Colonic mucosa (tissue), 4 donors: ENCODE measurements at places on chromosomes 1 and 21. TPM values are rescaled to one million over a fixed set of nuclear protein-coding genes. Genes with fewer than 3 reads are reported as not detected.

GRCh38 chr1:30371888-30372791, 351.2 kb downstream of the MATN1 start:
- no peak overlapping the region for H3K27ac ChIP-seq
- H3K4me1 ChIP-seq = no peaks in the 10 kb centered on the region
- no peaks in the 10 kb centered on the region for H3K36me3 ChIP-seq
- no peak overlapping the region for H3K4me3 ChIP-seq
- no peaks in the 10 kb centered on the region for H3K27me3 ChIP-seq
- DNase-seq = no peak

Gene GPBP1L1
- 157 TPM for total RNA-seq

Gene TSSK3
- total RNA-seq = 0.61 TPM

Gene SPRR2F
- not detected for total RNA-seq

DNA sequence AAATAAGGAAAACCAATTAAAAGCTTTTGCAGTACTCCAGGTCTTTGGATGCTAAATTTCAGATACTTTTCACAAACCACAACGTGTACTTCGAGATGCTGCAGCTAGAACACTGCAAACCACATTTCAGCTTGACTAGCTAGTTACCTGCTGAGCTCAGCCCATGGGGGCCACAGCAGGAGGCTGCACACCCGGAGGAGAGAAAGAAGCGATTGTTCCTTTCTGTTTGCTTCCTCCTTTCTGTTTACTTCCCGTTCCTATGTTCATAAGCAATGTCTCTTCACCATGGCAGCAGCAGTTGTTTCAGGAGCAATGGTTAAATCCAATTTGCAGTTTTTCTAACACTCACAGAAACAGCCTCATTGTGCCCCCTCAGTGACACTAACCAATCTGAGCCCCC, 225.6 kb upstream of the FGGY start:
- no peaks in the 10 kb centered on the region for H3K4me1 ChIP-seq
- H3K36me3 ChIP-seq = no peaks in the 10 kb centered on the region
- H3K27me3 ChIP-seq = no peaks in the 10 kb centered on the region
- no peak overlapping the region for H3K4me3 ChIP-seq

- no peaks in the 10 kb centered on the region for H3K36me3 ChIP-seq
- H3K27me3 ChIP-seq = peaks cover 15% of the 10 kb centered on the region
- no peak overlapping the region for H3K4me3 ChIP-seq
- H3K27ac ChIP-seq = no peak overlapping the region
- DNase-seq = no peak
Measured at GRCh38 chr1:30682396-30683275, 40.7 kb downstream of the MATN1 start.

GRCh38 chr21:15631342-15631741, 98.4 kb upstream of the USP25 start:
- H3K4me1 ChIP-seq = no peaks in the 10 kb centered on the region
- no peak overlapping the region for H3K4me3 ChIP-seq
- no peak overlapping the region for H3K27ac ChIP-seq
- no peak for DNase-seq
- H3K27me3 ChIP-seq = no peaks in the 10 kb centered on the region
